ENCODE measurements at places on chromosomes 13 and 19.

- no peak for DNase-seq
Measured at GRCh38 chr13:40101708-40102359, 446.4 kb downstream of the COG6 start.

DNA sequence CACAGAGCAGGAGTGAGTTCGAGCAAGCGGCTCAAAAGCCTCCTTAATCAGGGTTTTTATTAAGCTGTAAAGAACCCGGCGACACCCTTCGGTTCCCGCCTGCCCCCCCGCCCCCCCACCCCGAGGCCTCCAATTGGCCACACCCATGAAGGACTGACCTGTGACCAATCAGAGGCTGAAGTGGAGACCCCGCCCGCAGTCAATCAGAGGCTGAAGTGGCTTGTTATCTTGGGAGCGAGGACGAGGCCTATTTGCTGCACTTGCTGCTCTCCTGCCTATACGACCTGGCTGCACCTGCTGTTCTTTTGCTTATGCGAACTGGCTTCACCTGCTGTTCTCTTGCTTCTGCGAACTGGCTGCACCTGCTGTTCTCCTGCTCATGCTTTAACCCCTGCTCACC lies 844.9 kb downstream of the OLFM4 start:
- DNase-seq: no peak

GRCh38 chr19:38145623-38146022 lies 78.4 kb downstream of the DPF1 start:
- DNase-seq: no peak

DNA sequence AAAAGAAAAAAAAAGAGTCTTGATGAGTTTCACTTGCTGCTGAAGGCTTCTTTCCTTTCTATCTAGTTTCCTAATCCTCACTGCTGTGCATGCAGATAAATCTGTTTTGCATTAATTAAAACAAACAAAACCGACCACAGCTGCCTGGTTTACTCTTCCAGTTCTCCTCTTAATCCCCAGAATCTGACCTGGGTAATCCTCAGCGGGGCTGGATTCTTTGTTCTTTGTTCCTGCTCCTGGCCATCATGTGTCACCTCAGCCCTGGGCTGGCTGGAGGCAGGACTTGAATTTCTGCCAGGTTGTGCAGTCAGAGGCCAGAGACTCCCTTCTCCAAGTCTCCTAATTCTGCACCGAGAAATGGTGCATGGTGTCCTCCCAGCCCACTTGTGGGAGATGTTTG lies 52.2 kb upstream of the CYP4F8 start:
- no peak for DNase-seq

DNA sequence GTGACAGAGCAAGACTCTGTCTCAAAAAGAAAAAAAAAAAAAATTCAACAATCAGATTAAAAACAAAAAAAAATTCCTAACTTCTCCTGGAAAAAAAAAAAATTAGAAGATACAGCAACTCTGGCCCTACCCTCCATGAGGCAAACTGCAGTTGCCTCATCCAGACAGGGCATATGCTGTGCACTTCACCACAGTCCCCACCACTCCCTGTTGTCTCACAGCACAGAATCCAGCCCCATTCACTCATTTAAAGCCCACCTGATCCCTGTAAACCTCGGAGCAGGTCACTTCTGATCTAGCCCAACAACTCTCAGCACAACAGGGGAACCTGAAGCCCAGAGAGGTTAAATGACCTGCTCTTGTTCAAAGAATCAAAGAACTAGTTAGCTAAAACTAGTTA lies 24.9 kb downstream of the RHPN2 start:
- no peak for DNase-seq

GRCh38 chr19:31600731-31601295 lies 251.6 kb upstream of the TSHZ3 start:
- DNase-seq: no peak

Measured in HTR-8/SVneo (cell line).